ENCODE measurements at places on chromosomes 5 and 9. TPM values are rescaled to one million over a fixed set of nuclear protein-coding genes. Genes with fewer than 3 reads are reported as not detected.

Gene PCDHGA2
- polyA plus RNA-seq, result 6.3 TPM

Gene IFNA13
- not detected for polyA plus RNA-seq

Gene TMEM215
- polyA plus RNA-seq, result not detected

Gene SLF1
- 3.1 TPM for polyA plus RNA-seq

Gene TLR4
- not detected for polyA plus RNA-seq

Gene LPAR1
- polyA plus RNA-seq, result 581 TPM

Gene NKD2
- not detected for polyA plus RNA-seq

Gene AGXT2
- not detected for polyA plus RNA-seq

Gene FBP2
- polyA plus RNA-seq, result not detected

Gene CTXN3
- polyA plus RNA-seq, result not detected

Gene NR5A1
- not detected for polyA plus RNA-seq

Gene PTGES
- polyA plus RNA-seq, result 21.4 TPM

Gene ENHO
- polyA plus RNA-seq, result 0.09 TPM

Gene IQGAP2
- 0.84 TPM for polyA plus RNA-seq

Gene PCDHGA12
- 4.3 TPM for polyA plus RNA-seq

Gene CCIN
- polyA plus RNA-seq, result 0.71 TPM

Gene ALDOB
- polyA plus RNA-seq, result not detected

Gene SPEF2
- 2.3 TPM for polyA plus RNA-seq

Gene PCDHA1
- 0.09 TPM for polyA plus RNA-seq

Gene ORM2
- polyA plus RNA-seq, result not detected

Gene SPATA31D4
- polyA plus RNA-seq, result not detected

Gene COL5A1
- 73.3 TPM for polyA plus RNA-seq

Gene FUBP3
- polyA plus RNA-seq, result 31.2 TPM

Gene EPB41L4A
- polyA plus RNA-seq, result not detected

Gene NOL8
- 19.1 TPM for polyA plus RNA-seq

Measured in AG04450 (cell line).